ENCODE measurements at places on chromosomes 6 and 20. TPM values are rescaled to one million over a fixed set of nuclear protein-coding genes. Genes with fewer than 3 reads are reported as not detected.

Gene MUCL3
- not detected for total RNA-seq

Gene WFDC10B
- not detected for total RNA-seq

DNA sequence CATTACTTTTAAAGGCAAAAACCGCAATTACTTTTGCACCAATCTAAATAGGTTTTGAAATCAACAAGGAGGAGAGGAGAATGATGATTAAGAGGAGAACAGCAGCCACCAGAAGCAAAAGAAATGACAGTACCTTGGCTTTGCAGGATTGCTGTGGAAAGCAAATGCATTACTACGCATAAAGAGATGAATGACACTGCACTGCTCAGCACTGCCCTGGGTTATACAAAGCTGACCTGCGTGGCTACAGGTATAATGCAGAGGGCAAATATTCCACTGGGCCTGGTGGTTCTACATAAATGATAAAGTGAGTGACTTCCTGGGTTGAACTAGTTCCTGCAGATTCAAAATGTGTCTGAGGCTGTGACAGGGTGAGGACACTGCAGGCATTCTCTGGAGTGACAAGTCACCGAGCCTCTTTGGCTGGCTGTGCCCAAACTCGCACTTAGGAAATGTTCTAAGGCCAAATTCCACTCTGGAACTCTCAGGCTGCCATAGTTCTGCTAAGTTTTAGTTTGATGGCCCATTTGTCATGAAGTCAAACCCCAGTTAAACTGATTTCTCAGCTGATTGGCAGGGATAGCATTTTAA is 78.6 kb downstream of the INSM1 start:
- H3K27me3 ChIP-seq: no peaks in the 10 kb centered on the region
- no peak overlapping the region for H3K27ac ChIP-seq
- H3K4me1 ChIP-seq: peaks cover 27% of the 10 kb centered on the region
- no peak for DNase-seq
- peaks cover 4% of the 10 kb centered on the region for H3K36me3 ChIP-seq

DNA sequence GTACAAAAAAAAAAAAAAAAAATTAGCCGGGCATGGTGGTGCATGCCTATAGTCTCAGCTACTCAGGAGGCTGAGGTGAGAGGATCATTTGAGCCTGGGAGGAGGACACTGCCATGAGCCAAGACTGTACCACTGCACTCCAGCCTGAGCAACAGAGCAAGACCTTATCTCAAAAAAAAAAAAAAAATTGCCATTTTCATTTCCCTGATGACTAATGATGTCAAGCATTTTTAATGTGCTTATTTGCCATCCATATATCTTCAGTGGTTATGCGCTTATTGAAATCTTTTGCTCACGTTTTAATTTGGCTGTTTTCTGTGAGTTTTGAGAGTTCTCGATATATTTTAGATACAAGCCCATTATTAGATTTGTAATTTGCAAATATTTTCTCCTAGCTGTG is 46.7 kb downstream of the PFDN4 start:
- H3K36me3 ChIP-seq: no peaks in the 10 kb centered on the region
- DNase-seq: no peak
- H3K4me3 ChIP-seq: no peak overlapping the region
- H3K4me1 ChIP-seq: no peaks in the 10 kb centered on the region
- H3K27ac ChIP-seq: no peak overlapping the region

DNA sequence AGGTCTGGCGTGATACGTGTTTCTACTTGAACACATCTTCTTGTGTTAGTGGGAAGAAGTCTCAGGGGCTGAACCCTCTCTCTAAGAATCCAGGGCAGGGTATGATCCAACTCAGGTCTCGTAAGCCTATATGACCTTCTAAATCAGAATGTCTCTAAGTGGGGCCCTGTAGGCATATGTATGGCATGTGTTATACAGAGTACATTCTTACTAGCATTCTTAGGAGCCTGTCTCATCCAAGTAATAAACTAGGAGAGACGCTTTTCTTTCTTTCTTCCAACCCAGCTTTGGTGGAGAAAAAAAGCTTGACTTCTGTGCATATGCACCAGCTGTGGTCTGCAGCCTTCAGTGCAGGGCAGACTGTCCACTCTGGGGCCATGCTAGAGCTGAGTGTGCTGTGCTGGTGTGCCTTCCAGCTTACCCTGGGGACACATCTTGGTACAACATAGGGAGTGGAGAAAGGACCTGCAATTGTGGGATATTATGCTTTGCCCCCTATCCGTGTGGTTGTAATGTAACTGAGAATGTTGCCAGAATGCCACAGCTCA is 47.3 kb downstream of the L3MBTL3 start:
- no peak overlapping the region for H3K4me3 ChIP-seq
- no peaks in the 10 kb centered on the region for H3K27me3 ChIP-seq
- no peak for DNase-seq
- no peak overlapping the region for H3K27ac ChIP-seq

Gene ZNF133
- 8.7 TPM for total RNA-seq

DNA sequence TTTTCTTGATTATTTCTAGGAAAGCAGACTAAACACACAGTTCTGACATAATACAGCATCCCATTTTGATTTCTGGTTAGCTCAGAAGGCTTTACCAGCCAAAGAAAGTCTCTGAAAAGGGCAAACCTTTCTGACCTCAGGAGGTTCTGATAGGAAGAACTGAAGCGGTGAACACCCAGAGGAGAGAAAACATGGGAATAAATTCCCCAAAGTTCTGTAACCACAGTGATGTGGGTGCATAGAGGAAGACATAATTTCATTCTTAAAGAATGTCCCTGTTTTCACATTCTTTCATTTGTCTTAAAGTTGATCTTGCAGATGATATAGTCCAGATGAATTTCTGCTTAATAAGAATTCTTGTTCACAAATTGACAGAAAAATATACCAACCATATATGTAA is 60.3 kb downstream of the RSPO3 start:
- no peaks in the 10 kb centered on the region for H3K36me3 ChIP-seq
- peaks cover 20% of the 10 kb centered on the region for H3K27me3 ChIP-seq
- H3K4me3 ChIP-seq: no peak overlapping the region
- no peak for DNase-seq
- H3K27ac ChIP-seq: no peak overlapping the region
